ENCODE measurements at places on chromosomes 6 and 20.

DNA sequence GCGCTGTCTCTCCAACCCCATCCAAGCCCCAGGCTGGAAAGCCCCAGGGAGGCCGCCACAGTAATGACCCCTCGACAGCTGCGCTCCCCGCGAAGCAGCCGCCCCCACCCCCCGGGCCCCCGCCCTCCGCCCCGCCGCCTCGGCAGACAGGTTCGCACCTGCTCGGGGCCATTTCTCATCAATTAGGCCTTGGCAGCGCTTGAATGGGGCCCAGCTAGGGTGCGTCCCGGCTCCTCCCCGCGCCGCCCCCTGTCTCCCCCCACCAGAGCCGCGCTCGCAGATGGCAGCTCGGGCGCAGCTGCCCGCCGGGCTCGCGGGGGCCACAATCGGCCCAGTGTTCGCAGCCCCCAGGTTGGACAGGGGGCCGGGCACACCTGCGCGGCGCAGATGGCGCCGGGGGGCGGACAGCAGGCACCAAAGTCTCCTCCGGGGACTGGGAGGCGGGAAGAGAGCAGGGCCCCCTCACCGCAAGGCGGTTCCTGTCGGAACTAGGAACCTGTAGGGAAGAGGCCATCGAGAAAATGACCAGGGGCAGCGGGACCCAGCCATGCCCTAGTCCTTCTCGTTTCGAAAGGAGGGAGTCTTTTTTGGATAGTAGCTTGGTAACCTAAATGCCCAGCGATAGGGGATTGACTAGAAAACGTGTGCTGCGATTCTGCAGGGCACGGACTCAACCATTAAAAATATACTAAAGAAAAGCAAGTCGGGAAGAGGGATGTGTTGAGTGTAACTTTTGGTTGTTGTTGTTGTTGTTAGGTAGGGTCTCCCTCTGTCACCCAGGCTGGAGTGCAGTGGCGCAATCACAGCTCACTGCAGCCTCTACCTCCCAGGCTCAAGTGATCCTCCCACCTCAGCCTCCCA lies 83.2 kb upstream of the EYA2 start:
- DNase-seq = peak; percentile 63

GRCh38 chr20:62584671-62585460 lies 57.4 kb upstream of the SLCO4A1 start:
- no peak for DNase-seq

GRCh38 chr6:63589952-63590411 lies 17.7 kb downstream of the LOC128125822 start:
- no peak for DNase-seq

- no peak for DNase-seq
These were observed 69.8 kb downstream of the STXBP5 start for GRCh38 chr6:147274012-147274411.

GRCh38 chr20:16760431-16761304 lies 12.5 kb downstream of the OTOR start:
- no peak for DNase-seq

- peak; percentile 51 for DNase-seq
These were observed 9.9 kb upstream of the PCIF1 start for GRCh38 chr20:45924391-45925261.

GRCh38 chr6:157669323-157669722 lies 153.7 kb upstream of the SNX9 start:
- DNase-seq = no peak

GRCh38 chr6:136923954-136924673 lies 2.0 kb downstream of the SLC35D3 start:
- DNase-seq = no peak

DNA sequence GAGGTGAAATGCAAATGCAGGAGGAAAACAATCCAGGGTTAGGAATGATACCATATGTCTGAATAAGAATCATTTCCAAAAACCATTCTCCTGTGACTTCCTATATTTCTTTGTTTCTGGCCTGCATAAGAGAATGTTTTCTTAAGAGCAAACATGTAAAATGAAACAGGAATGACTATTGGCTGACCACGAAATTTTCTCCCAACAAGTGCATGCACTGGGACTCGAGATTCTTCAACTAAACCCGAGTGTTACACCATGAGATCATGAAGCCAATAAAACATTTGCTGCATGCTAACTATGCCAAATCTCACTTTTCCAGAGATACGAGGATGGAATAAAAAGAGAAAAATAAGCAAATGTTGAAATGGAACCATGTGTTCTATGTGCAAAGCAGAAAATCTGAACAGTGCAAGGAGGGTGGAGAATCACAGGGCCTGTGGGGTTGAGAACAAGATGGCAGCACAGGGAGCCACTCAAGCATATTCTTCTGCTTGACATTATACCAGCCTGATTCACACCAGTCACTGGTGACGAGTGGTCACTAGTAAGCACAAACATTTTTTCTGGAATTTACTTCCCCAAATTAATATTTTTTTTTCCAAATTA lies 212.2 kb upstream of the FOXA2 start:
- no peak for DNase-seq

DNA sequence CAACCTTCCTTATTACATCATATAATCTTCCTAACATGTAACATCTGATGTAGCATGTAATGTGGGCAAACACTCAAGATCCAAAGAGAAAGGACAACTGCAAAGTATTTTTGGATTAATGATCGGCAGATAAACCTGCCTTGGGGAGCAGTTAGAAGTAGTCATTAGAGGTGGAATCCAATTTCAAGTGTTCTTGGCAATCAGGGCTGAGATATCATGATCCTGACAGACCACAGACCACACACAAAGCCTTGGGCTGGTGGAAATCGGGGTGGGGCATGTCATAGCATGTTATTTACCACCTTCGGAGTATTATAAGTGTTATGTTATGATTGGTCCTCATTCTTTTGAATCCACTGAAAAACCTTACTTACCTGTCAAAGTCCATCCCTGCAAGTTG lies 16.3 kb downstream of the NCOA5 start:
- no peak for DNase-seq

DNA sequence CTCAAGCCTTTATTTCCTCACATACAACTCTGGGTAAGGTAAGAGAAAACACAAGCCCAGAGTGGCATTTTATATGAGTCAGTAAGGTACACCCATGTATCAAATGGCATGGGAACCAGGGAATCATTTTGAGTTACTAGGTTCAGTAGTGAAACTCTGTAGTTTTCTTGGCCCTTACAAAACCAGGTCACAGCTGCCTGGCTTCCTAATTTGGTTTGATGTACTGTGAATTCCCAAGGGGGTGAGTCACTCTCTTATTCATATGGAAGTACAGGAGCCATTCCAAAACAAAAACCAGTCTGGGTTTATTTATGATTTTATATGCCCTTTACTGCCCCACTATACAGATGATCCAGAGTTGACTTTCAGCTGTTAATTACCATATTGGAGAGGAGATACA lies 70.7 kb downstream of the PDE7B start:
- DNase-seq = no peak

DNA sequence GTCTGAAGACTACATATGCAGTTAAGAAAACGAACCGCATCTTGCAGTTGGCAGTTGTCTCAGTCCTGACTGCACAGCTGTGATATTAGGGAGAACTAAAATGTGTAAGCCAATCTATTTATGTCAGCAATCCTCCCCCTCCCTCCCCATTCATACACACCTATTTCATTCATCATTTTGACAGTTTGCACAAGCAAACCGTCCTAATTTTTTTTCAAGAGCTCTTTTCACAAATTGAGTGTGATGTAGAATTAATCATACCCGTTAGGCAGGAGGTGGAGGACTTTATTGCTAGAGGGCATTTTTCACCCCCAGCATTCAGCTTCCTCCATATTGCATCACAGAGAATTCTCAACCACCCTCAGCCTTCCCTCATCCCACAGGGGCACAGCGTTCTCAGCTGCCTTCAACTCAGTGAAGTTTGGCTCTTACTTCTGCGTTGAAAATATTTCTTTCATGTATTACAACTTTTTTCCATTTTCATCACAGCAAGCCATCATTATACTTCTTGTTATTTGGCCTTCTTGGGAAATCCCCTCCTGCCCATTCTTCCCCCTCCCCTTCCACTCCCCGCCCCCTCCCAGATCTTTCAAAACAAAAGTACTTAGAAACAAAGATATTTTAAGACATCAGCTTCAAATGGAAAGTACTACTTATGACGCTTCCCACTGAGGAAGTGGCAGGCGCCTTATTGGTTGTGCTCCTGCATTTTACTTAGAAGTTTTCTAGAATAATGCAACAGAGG lies 37.5 kb downstream of the NOX3 start:
- DNase-seq = no peak

DNA sequence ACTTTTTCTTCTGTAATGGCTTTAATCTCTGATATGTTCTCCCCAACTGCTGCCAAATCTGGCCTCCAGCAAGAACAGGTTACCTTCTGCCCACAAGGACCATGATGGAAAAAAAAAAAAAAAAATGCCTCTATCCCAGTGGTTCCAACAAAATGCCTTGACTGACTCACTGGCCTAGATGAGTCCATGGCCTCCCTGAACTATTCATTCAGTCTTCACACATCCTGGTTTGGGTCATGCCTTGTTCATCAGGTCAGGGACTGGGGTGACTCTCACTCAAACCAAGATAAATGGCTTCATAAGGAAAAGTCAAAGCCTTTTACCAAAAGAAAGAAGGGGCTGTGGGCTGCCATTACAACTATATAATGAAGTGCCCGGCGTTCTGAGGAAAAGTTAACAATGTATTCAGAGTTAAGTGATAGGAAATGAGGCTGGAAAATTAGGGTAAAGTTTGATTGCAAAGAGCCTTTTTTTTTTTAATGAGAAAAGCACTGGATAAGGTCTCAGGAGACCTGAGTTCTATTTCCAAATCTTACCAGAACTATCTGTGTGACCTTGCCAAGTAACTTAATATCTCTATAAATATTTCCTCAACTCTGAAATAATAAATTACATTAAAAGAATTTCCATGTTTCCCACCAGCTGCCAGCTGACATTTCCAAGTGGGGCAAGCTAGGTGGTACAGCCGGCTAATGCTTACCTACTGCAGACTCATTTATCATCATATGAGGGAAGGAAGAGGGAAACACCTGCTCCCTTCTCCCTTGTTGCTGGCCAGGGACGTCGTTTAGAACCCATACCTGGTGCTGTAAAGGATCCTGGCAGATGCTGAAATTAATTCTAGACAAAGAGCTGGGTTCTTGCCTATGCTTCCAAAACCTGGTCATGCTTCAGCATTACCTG lies 380.0 kb upstream of the MARCKS start:
- no peak for DNase-seq

DNA sequence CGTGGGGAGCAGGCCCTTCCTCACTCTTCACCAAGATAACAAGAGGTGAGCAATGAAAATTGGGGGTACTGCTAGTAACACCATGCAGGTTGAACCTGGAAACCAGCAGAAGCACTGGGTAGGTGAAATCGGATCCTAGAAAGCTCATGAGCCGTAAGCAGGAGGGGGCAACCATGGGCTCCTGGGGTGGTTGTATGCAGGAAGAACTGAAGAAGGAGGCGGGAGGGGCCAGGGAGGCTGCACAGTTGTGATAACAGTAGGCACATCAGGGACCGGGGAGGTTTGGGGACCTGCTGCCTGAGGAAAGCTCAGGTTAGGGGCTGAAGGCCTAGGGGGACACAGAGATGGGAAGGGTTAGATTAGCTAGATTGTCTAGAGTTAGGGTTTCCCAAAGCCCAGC lies 5.6 kb upstream of the LY6G5C start:
- no peak for DNase-seq

- no peak for DNase-seq
These were observed 1.5 kb downstream of the ZSCAN31 start for GRCh38 chr6:28334286-28335039.

- DNase-seq = no peak
These were observed 133.7 kb upstream of the SPACA1 start for GRCh38 chr6:87913974-87914373.

DNA sequence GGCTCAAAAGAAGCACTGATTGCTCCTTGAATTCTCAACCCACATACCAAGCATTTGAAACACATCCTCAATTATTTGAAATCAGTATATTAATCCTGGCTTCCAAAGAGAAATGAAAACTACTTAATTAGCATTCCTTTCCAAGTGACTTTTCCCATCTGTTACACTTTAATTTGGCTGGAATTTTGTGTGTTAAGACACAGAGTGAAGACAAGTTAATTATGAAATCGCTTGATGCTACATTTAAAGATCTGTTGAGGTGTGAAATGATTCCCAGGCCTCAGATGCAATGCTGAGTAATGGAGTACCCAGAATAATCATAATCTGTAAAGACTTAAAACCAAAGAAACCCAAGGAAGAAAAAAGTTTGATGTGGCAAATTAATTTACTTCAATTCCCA lies 241.4 kb downstream of the ADGB start:
- no peak for DNase-seq

- DNase-seq = no peak
These were observed 76.6 kb upstream of the PTPRK start for GRCh38 chr6:128597004-128597403.

DNA sequence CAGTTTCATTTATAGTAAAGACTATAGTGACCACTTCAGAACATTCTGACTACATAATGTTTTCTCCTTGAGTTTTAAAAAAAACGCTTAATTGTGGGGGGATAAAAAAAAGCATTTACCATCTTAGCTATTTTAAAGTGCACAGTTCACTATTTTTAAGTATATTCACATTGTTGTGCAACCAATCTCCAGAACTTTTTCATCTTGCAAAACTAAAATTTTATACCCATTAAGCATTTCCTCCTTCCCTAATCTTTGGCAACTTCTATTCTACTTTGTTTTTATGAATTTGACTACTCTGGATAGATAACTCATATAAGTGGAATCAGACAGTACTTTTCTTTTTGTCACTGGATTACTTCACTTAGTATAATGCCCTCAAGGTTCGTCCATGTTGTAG lies 62.3 kb downstream of the FKBP5 start:
- DNase-seq = no peak

DNA sequence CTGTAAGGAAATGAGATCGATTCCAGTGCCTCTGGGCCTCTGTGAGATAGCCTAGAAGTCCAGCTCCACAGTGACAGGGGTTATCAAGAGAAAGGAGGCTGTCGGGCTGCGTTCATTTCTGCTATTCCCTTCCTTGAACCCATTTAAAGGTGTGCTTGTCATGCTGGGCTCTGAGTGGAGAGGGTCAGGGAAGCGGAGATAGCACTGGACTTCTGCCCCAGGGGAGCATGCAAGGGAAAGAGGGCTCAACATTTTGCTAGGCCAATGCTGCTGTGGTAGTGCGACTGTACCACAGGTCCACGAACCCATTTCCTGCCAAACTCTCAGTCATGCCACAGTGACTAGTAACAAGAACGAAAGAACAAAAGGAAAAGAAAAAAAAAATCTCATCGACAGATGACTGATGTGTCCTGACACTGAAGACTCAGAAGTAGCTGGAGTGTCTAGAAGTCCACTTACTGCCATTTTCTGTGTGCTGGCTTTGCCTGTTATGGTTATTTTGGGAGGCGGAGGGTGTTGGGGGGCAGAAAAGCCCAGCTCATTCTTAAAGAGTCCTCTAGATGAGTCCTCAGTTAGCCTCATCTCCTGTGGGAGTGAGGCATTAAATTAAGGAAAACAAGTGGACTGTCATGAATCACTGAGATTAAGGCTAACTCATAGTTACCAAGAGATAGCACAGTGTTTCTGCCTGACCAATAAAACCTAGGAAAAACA lies 8.1 kb downstream of the NEDD9 start:
- no peak for DNase-seq

Data from mucosa of descending colon (tissue), 3 donors.